ENCODE measurements at places on chromosomes 13 and 19. TPM values are rescaled to one million over a fixed set of nuclear protein-coding genes. Genes with fewer than 3 reads are reported as not detected.

The ZNF544 gene
- 30.2 TPM for total RNA-seq

The LIM2 gene
- not detected for total RNA-seq

The CYP2A6 gene
- not detected for total RNA-seq

The ZNF554 gene
- total RNA-seq: 6.5 TPM

GRCh38 chr13:107824635-107825034 lies 390.7 kb downstream of the LIG4 start:
- DNase-seq: no peak

GRCh38 chr19:47752440-47753211 lies 7.3 kb downstream of the NOP53 start:
- DNase-seq: no peak

DNA sequence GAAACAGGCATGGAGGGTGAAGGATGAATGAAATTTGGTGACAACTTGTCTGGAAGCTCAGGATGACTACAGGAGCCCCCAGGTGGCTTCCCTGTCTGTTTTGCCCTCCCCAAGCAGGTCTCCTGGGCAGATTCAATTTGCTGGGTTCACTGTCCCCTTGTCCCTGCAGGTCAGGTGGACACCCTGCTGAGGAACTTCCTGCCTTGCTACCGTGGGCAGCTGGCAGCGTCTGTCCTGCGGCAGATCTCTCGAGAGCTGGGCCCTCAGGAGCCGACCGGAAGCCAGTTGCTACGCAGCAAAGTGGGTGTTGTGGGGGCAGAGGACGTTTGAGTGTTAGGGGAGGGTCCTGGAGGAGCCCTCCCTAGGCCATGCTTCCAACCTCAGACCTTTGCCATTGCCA lies 19.1 kb downstream of the PGLS start:
- DNase-seq: no peak

- no peak for DNase-seq
These were observed 1390.5 kb downstream of the EFNB2 start for GRCh38 chr13:105144936-105145335.

DNA sequence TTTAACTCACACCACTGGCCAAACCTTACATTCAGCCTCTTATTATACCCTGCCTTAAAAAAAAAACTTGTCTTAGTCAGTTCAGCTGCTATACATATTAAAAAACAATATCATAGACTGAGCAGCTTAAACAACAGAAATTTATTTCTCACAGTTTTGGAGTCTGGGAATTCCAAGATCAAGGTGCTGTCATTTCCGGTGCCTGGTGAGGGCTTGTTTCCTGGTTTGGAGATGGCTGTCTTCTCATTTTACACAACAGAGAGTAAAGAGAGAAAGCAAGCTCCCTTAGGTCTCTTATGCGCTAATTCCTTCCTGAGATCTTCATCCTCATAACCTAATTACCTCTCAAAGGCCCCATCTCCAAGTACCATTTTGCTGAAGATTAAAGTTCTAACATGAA lies 769.2 kb downstream of the DIAPH3 start:
- no peak for DNase-seq

- DNase-seq: no peak
These were observed 606 bp downstream of the ERCC1 start for GRCh38 chr19:45423033-45423588.

- DNase-seq: peak; percentile 29
These were observed 815 bp downstream of the MAP3K10 start for GRCh38 chr19:40191836-40192646.

DNA sequence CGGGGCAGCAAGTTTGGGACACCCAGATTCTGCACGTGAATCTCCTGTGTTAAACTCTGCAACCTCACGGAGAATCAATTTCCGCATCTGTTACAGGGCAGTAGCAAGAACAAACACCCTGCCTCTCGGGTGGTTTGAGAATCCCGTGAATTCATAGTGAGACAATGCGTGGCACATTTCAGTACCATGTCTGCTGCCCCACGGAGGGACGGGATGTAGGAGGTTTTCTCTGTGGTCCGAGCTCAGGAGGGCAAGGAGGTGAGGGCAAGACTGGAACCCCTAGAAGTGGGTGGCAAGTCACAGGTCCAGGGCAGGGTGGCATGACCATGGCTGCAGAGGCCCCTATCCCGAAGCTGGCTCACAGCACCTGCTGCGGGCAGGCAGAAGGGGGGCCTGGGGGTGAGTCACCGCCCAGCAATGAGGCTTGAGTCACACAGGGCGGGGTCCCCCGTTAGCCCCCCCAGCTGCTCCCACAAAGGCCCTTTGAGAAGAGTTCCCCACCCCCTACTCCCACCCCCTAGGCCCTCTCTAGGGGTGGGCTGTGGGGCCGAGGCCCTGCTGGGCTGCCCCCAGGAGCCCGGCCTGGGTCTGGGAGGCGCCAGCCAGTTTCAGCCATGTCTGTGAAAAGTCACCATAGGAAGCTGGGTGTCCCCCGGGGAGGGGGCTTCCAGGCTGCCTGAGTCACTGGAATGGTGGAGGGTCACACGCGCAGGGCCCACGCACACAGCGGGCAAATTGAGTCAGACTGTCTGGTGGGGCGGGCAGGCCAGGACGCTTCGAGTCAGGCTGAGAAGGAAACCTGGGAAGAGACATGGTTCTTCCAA lies 25.8 kb upstream of the NANOS3 start:
- peak; percentile 98 for DNase-seq

GRCh38 chr19:18044825-18045304 lies 36.9 kb downstream of the ARRDC2 start:
- DNase-seq: peak; percentile 94

GRCh38 chr13:78227709-78228108 lies 309.1 kb upstream of the EDNRB start:
- DNase-seq: no peak

GRCh38 chr13:25848812-25849745 lies 202.7 kb downstream of the SHISA2 start:
- DNase-seq: peak; percentile 39
